ENCODE measurements at places on chromosomes 2 and 18.

GRCh38 chr2:202608142-202608852 lies 26.5 kb upstream of the FAM117B start:
- DNase-seq = no peak

DNA sequence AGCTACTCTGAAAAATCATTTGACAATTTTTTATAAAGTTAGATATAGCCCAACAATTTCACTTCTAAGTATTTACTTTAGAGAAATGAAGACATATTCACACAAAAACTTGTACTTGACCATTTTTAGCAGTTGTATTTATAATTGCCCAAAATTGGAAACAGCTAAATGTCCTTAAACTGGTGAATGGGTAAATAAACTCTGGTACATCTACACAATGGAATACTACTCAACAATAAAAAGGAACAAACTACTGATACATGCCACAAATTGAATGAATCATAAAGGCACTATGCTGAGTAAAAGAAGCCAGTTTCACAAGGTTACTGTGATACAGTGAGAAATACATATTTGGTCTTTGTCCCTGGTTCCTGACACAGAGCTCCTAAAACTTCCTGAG lies 32.8 kb upstream of the BBS5 start:
- no peak for DNase-seq

DNA sequence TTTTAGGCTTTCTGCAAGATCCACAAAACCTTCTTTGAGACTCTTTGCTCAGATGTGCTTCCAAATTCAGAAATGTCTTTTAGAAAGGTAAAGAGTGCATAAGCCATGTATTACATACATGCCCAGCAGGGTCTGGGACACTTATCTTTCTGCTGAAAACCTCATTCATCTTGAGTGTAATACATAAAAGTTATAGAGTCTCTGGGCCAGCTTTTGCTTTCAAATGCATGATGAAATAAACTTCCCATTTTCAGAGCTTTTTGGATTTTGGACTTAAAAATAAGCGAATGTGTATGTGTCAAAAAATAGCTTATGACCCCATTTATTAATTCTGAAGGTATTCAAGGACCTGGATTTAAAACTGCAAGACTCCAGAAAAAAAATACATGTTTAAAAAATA lies 8.0 kb downstream of the CYRIA start:
- no peak for DNase-seq

DNA sequence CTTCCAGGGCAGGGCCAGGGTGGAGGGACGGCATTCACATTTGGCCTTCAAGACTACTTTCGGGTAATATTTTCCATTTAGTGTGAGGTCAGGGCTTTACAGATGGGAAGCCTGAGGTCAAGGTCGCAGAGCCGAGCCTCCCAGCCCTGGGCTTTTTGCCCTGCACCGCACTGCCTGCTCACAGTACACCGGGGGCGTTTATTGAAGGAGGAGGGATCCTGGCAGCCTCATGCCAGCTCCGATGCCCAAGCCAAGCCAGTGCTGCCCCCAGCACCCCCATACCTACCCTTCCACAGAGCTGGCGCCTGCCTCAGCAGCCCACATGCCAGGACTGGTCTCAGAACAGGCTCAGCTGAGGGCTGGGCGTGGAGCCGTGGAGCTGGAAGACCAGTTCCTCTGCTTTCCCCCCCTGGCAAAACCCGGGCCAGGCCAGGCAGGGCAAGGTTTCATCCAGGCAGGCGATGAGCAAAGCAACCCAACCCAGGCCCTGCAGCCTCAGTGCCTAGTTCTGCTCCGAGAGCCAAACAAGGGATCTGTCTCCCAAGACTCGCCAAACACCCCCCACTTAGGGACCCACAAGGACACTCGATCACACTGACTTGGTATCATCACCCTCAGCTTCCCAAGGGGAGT lies 11.9 kb downstream of the SDC1 start:
- DNase-seq = no peak

- no peak for DNase-seq
Measured at GRCh38 chr18:57728941-57729511, 74.1 kb downstream of the ATP8B1 start.

DNA sequence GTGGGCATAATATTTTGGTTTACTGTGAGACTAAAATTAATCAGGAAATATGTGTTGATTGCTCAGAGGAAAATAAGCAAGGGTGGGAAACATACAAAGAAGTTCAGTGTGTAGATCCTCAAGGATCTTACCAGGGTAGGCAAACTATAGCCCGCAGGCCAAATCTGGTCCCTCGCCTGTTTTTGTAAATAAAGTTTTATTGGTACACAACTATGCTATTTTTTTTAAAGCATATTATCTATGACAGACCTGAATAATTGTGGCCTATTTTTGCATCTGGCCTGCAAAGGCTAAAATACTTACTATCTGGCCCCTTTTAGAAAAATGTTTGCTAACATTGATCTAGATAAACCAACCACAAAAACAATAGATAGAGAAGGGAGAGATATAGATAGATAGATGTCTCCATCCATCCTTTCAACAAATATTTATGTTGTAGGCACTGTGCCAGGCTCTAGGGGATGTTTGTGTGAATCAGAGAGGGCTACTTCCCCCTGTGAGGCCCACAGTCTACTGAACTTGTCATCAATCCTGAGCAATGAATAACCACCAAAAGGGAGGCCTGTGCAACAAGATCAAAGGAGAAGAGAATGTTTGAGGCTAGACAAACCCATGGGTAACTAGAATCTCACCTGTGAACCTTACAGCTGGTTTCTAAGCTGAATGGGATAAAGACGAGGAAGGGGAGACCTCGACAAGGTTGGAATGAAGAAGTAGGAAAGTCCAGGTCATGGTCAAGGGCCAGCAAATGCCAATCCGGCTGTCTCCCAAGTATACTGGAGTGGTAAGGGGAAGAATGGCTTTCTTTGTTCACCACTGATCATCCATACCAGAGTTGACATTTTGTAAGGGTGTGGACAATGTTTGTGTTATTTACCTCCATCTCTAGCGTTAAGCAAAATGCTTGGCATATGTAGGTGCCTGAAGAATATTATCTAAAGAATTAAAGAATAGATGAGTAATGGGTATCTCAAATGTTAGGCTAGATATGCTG lies 23.6 kb downstream of the ALPK2 start:
- DNase-seq = peak; percentile 14

DNA sequence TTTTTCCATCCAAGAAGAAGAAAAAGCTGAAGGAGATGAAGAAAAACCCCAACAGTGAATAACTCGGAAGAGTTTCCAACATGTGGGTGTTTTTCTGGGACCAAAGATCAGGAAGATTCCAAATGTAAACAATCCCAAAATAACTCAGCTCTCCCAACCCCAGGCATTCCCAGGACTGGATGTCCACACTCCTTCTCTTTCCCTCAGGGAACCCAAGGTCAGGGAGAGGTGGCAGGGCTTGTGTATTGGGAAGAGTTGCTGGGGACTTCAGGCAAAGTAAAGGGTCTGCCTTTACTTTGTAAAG lies 268.0 kb downstream of the DYSF start:
- DNase-seq = no peak

DNA sequence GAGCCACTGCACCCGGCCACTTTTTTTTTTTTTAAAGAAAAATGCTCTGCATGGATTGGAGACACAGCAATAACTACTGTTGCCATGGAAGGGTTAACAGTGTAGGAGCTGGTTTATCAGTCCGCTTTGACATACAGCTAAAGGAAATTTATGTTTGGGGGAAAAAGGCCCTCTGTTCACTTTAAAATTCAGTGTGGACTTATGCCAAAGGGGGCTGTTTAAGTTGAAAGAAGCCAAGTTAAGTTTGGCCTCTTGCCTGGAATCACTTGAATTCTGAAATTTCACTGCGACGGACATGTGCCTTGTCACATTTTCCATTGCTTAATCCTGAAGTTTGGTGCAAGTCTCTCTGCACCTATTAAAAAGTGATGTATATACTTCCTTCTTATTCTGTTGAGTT lies 3.1 kb downstream of the KCNE4 start:
- DNase-seq = no peak

- no peak for DNase-seq
Measured at GRCh38 chr2:156918410-156918809, 339.1 kb upstream of the GALNT5 start.

- no peak for DNase-seq
Measured at GRCh38 chr2:133765658-133766057, 197.4 kb upstream of the NCKAP5 start.

DNA sequence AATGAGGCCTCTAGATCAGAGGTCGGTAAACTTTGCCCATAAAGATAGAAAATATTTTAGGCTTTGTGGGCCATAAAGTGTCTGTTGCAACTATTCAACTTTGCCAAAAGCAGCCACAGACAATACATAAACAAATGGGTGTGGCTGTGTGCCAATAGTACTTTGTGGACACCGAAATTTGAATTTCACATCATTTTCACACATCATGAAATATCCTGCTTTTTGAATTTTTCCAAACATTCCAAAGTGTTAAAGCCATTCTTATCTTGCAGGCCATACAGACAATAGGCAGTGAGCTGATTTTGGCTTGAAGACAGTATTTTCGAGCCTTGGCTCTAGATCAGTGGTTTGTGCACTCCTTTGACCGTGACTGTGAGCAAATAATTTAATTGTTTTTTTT lies 51.1 kb upstream of the EPC2 start:
- DNase-seq = no peak

DNA sequence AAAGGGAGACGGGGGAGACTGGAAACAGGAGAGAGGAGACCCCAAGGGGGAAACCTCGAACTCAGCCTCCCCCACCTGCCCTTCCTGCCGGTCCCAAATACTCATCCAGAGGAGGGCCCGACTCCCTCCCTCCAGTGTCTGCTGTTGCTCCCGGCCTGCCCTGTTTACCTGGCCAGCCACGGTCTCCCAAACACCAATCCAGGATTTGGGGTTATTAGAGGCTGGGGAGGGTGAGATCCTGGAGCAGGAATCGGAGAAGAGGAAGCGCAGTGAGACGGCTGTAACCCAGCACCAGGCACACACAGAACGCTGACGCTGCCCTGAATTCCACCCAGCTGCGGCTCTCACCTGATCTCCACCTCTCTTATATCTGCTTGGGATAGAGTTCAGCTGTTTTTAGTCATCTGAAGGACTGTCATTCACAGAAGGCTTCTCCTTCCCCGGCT lies 213.0 kb downstream of the TNS1 start:
- DNase-seq = no peak

- DNase-seq = no peak
Measured at GRCh38 chr18:30622635-30623034, 419.9 kb downstream of the DSC3 start.

- no peak for DNase-seq
Measured at GRCh38 chr2:15547115-15547876, 13.8 kb downstream of the NBAS start.

DNA sequence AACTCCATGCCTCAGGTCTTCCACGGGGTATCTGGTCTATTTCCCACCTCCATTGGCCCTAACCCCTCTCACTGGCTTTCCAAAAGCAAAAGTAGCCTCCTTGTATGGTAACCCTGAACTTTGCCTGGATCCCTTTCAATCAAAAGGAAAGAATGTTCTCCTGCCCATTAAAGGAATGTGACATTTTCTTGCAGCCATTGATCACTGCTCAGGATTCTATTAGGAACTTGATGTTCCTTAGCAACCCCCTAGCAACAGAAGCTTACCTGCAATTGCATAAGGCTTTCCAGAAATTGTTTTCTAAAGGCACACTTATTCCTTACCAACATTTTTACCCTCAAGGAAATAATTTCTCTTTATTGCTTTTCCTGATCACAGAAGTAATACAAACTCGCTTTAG lies 91.4 kb upstream of the AGAP1 start:
- no peak for DNase-seq

GRCh38 chr2:16365366-16365765 lies 300.3 kb downstream of the CYRIA start:
- no peak for DNase-seq

Data from stimulated activated CD8-positive, alpha-beta memory T cell treated with anti-CD3 and anti-CD28 coated beads, Interleukin-4, amount 100 ng/mL, for 4 hours (primary cell).